ENCODE measurements at places on chromosomes 2 and 18.

- DNase-seq = peak; percentile 94
These were observed 431.3 kb downstream of the TSN start for GRCh38 chr2:122186761-122187222.

DNA sequence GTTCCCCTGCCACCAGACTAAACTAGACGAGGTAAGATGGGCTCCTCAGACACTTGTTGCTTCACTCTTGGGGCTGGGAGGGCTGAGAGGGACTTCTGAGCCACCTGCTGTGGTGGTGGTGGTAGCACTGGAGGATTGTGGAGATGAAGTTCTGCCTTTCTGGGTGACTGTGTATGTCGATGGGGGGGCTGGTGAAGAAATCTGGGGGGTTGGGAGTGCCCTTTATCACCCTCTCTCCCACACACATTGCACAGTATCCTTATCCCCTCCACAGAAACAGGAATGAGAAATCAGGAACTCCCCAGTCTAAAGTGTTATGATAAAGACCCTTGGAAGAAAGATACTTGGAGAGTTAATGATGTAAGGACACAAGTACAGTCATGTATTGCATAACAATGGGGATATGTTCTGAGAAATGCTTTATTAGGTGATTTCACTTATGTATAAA lies 38.5 kb downstream of the HK2 start:
- DNase-seq = peak; percentile 22

- peak; percentile 80 for DNase-seq
These were observed 84.7 kb upstream of the NEDD4L start for GRCh38 chr18:57959278-57959677.

DNA sequence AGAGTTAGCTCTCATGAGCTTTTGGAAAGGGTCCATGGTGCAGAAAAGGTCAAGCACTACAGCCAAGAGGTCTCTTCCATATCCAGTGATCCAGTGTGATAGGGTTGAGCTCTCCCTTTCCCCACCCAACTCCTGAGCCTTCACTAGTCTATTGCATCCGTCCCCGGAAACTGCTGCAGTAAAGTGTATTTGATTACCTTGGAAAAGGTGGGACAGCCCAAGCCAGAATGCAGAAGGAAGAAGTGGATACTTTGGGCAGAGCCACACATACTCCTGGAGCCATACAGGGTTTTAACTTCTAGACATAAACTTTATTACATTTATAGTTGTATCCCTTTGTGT lies 3.6 kb downstream of the PNKD start:
- DNase-seq = no peak

DNA sequence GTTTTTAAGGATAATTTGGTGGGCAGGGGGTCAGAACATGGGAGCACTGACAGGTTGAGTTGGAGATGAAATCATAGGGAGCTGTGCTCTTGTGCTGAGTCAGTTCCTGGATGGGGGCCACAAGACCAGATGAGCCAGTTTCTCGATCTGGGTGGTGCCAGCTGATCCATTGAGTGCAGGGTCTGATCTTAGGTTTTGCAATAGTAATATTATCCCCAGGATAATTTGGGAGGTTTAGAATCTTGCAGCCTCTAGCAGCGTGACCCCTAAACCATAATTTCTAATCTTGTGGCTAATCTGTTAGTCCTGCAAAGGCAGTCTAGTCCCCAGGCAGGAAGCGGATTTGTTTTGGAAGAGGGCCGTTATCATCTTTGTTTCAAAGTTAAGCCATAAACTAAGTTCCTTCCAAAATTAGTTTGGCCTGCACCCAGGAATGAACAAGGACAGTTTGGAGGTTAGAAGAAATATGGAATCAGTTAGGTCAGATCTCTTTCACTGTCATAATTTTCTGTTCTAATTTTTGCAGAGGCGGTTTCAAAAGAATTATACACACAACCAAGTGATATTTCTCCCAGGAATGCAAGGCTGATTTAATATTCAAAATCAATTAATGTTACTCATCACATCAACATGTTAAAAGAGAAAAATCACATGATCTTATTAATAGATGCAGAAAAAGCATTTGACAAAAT lies 23.0 kb downstream of the DBI start:
- DNase-seq = peak; percentile 44
